AG09319 (cell line): ENCODE measurements at places on chromosomes 1 and 21.

DNA sequence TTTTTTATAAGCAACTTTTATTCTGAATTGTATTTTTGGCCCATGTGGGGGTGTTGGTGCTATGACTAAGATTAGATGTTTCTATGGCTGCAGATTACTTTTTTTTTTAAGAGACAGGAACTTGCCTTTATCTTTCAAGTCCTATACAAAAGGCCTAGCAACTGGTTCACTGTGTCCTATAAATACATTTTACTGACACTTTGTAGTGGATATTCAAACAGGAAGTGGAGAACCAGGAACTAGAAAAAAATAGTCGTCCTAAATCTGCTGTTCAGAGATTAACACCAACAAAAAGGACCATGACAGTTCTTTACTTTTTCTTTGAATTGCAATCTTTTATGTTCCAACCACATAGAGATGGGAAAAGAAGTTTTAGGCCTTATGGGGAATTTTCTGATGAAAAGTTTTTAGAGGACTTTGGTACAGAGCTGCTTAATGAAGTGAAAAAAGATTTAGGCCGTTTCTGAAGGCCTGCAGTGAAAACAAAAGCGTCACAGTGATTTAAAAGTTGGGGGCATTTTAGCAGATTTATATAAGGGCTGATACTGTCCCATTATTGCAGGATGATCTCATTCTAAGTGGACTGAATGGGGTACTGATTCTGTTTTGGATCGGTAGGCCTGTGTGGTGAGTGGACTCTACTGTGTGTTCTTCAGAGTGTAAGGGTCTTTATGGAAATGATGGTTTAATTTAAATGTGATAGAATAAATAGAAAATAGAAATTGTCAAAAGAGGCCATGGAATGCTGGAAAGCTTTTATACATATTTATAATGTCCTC is 136.4 kb upstream of the DEPDC1 start:
- DNase-seq, result no peak

DNA sequence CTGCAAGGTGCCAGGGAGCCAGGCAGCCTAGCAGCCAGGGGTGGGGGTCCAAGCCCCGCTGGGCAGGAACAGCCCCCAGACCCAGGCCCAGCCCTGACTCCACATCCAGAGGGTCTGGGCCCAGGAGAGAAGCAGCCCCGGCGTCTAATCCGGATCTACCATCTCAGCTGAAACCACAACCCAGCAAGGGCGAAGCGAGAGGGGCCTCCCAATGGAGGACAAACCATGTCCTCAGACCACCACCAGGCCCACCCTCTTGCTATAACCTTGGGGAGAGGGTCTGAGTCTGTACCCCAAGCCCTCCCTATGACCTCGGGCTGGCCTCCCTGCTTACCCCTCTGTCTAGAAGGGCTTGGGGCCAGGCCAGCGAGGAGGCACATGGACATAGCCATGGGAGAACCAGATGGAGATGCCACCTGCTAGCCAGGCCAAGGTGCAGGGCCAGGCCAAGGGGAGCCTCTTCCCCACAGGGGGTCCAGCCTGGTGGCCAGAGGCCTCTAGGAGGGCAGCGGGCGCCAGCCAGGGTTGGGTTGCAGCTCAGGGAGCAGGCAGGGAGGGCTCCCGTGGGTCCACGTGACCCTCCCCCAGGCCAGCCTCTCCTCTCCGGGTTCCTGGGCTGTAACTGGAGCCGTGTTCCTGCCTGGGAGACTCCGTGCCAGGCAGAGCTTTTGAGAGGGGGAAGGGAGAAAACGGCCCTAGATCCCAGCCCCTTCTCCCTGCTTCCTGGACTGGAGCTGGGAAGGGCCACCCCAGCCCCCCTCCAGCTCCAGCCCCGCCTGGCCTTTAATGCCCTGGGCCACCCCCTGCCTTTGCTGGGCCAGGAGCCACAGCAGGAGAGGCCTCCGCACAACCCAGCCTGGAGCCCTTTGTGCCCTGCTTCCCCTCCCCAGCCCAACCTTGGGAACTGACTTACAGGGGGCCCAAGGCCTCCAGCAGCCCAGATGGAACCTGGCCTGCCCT is 2.5 kb downstream of the WNT9A start:
- DNase-seq, result no peak

GRCh38 chr1:56576880-56577405 is 2.4 kb downstream of the PLPP3 start:
- DNase-seq, result no peak

- no peak for DNase-seq
These were observed 27.1 kb downstream of the FAM20B start for GRCh38 chr1:179052776-179053175.

- no peak for DNase-seq
These were observed 6.3 kb downstream of the TMEM200B start for GRCh38 chr1:29117381-29117780.

DNA sequence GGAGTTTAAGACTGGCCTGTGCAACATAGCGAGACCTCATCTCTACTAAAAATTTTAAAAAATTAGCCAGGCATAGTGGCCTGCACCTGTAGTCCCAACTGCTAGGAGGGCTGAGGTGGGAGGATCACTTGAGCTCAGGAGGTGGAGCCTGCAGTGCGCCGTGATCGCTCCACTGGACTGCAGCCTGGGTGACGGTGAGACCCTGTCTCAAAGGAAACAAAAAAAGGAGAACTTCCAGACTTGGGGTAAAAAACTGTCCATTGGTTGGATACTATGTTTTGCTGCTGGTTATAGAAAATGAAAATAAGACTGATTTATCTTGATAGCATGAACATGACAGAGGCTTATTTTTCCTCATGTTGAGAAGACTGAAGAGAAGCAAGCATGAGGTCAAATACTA is 79.4 kb downstream of the WDR4 start:
- DNase-seq, result no peak

- DNase-seq, result no peak
These were observed 19.5 kb upstream of the CYP4X1 start for GRCh38 chr1:47003896-47004403.

- no peak for DNase-seq
These were observed 1.5 kb downstream of the KNCN start for GRCh38 chr1:46549697-46550681.

DNA sequence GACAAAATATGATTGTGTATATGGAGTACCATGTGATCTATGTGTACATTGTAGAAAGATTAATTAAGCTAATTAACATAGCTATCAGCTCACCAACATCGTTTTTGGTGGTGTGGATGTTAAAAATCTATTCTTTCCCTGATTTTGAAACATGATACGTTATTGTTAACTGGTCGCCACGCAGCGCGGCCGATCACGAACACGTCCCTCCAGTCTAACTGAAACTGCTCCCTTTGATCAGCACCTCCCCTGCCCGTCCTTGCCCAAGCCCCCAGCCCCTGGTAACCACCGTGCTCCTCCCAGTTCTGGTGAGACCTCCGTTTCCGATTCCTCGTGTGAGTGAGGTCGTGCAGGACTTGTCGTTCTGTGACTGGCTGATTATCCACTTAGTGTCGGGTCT is 67.0 kb downstream of the AGPAT3 start:
- no peak for DNase-seq

DNA sequence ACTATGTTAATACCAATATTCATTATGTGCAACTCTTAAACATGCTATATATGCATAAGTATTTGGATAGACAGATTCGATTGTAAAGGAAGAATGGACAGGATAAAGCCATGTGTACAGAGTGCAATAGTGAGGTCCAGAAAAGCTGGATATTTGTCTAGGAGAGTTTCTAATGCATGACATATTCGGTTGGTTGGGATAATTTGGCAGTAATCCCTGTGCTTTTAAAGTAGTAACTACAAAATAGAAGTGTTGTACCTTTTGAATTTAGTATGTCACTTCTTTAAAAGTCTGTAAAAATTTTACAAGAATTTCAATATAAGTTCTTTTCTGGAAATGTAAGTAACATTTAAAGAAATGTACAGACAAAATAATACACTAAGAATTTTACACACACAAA is 774.5 kb downstream of the USP25 start:
- DNase-seq, result no peak

DNA sequence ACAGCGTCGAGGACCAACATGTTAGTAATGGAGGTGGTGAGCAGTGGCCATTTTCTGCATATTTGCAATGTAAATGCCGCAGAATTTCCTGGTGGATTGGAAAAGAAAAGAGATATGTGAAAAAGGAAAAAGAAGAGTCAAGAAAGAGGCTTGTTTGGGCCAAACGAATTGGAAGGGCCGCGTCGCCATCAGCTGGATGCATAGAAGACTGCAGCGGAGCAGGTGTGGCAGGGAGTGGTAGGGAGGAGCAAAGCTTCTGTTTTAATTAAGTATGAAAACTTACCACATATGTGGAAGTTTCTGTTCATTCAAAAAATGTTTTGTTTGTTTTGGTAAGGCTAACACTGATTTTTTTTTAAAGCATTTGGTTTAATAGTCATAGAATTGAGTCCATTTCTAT is 690.7 kb downstream of the NCAM2 start:
- no peak for DNase-seq

DNA sequence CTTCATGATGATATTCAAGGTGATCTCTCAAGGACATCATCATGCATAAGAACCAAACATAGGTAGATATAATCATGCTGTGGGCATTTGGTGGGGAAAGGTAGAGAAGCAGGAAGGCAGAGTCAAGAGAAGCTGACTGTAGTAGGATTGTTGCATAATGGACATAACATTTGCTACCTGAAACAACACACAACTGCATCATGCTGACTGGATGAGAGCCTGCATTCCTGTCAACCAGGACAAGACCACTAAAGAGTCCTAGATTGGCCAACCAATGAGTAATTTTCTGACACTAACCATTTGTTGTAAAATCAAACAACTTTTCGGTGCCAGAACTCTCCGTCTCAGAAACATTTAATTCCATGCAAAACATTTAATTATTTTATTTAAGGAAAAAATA is 377.2 kb downstream of the PLPP3 start:
- no peak for DNase-seq

- DNase-seq, result no peak
These were observed 56.2 kb downstream of the PCP4 start for GRCh38 chr21:39923476-39923875.

GRCh38 chr1:154820646-154821045 is 49.4 kb downstream of the KCNN3 start:
- no peak for DNase-seq

- no peak for DNase-seq
These were observed 304.9 kb downstream of the KCNH1 start for GRCh38 chr1:210828996-210829596.

GRCh38 chr1:185788386-185788785 is 54.2 kb downstream of the HMCN1 start:
- DNase-seq, result no peak

DNA sequence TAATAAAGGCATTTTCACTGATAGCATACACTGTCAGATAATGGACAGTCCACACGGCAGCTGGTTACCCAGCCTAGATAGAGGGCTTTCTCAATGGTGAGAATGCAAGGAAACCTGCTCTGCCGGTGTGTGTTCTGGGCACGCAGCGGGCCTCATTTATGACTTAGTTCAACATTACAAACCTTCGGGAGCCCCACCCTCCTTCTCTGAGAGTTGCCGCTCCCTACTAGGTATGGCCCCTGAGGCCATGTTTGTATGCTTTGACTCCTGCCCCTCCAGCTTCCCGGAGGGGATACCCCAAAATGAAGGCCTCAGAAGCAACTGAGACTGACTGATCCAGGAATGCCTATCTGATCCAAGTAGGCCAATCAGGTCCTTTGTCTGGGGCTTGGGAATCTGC is 17.2 kb upstream of the FABP3 start:
- DNase-seq, result no peak

DNA sequence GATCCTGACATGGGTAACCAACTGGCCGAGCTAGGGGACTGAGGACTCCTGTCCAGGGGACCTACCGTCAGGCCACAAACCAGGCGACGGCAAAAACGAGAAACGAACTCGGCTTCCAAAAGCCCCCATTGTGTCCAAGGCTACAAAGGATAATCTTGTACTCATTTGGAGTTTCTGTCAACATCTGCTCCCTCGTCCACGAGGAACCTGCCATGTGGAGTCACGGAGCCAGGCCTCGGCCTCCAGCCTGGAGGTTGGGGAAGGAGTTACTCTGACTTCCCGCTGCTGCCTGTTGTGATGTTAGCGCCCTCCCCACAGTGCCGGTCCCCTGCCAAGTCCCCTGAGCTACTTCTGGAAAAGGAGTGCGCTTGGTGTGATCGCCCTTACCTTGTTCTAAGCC is 7.3 kb downstream of the KRTAP10-1 start:
- no peak for DNase-seq

GRCh38 chr1:22788254-22788661 is 77.6 kb downstream of the EPHB2 start:
- DNase-seq, result no peak
